ENCODE measurements at places on chromosomes 7 and 10. TPM values are rescaled to one million over a fixed set of nuclear protein-coding genes. Genes with fewer than 3 reads are reported as not detected.
A peak's percentile ranks its signal among the peaks of the same experiment; 100 is the strongest.

Gene ELFN1
- 0.68 TPM for total RNA-seq

Gene PRLHR
- total RNA-seq, result not detected

Gene PYROXD2
- total RNA-seq, result 1.5 TPM

Gene NUDT1
- 37.5 TPM for total RNA-seq

Gene FAM237B
- total RNA-seq, result not detected

Gene UCN3
- total RNA-seq, result not detected

- ATAC-seq, result no peak
Measured at GRCh38 chr7:98294326-98294725, 12.8 kb downstream of the BRI3 start.

GRCh38 chr7:47386273-47386835 lies 195.6 kb downstream of the TNS3 start:
- no peak for ATAC-seq

- ATAC-seq, result no peak
Measured at GRCh38 chr7:142487124-142487523, 229.3 kb upstream of the PRSS58 start.

DNA sequence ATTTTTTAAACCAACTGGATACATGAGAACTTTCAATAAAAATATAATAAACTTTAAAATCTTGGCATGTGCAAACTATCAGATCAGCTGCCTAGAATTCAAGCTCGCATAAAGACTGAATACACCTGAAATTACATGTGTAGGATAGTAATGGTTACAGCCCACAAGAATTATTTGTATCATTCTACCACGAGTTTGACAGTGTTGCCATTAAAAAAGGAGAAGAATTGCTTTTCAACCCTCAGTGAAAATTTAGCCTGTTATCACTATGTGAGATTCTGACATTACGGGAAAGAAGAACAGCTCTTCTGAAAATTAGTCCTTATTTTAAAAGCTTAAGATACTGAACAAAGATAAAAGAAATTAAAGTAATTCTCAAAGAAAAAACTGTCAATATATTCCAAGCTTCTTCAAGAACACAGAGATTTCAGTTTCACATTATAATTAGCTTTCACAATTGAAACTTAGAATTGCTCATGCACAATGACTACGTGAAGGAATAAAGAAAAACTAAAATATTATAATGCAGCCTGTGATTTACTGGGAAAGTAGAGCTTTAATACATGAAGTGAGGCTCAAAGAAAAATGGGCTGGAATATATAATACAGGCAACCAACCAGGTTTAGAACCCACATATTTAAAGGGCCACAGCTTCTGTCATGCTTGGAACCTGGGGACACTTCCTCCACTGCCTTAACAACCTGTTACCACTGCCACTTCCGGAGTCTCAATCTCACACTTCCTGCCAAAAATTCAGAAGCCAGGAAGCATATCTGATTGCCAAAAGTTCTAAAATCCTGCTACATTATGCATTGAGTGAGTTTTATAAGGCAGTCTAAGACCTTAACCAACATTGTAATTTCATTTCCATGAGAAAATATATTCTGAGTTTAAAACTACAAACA lies 23.2 kb downstream of the TPK1 start:
- peak; percentile 37 for ATAC-seq

All from esophagus mucosa (tissue), 1 donor.